ENCODE measurements at places on chromosomes 7 and 10.

DNA sequence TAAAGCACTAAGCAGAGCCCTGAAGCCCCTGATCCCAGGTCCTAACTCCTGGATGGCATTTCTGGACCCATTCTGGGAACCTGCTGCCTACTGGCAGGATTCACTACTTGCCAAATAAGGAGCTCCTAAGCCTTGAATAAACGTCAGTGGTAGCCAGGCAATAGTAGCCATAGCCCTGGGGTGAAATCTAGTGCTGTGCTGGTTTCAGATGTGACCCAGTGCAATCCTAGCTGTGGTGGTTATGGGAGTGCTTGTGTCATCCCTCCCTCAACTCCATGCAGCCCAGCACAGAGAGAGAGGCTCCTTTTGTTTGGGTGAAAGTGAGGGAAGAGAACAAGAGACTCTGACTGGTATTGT is 43.7 kb downstream of the PCLO start:
- no peak for DNase-seq

DNA sequence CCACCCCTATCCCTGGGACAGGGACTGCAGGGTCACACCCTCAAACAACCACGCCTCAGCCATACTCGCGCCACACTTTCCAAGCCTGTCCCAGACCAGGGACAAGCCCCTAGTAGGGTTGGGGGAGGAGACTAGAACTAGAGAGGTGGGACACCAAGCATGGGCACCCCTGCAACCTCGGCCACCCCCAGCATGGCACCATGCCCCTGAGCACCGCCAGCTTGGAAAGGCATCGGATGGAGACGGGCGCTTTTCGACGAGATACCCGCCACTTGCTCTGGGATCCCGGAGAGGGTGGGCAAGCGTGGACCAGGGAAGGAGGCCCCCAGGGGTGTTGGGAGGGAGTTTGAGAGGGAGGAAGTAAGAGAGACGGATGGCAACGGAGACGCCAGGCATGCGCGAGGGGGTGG is 13.1 kb upstream of the KMT2E start:
- DNase-seq, result no peak

DNA sequence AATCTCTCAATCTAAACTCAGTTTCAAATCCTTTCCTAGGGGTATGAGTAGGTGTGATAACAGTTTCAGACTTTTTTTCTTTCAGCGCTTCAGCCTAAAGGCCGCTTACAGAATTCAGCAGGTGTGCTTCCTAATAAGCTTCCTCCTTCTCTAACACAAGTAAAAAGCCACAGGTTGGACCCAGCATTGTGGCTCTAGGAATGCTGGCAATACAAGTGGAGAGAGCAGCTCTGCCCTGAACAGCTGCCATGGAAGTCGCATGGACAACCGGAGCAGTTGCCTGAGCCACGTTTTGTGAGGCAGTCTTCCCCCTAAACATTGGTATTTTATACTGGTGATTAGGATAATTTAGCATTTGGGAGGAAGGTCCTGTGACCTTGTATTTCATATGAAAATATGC is 83.5 kb downstream of the ST7 start:
- DNase-seq, result no peak

DNA sequence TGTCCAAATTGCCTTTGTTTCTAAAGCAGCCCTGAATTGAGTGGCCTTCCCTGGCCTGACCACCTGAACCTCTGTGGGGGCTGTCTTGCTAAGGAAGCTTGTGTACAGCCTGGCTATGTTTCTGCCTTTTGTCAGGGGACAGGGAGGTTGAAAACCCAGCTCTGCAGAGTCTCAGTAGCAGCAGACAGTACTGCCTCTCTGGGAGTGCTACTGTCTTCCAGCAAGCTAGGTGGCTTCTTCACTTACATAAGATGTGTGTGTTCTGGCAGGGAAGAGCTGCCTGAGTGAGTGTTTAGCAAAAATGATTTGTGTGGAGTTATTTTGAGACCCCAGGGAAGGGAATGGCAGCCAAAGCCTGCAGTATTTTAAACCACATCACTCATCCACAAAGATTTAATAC is 57.4 kb downstream of the LRRC4 start:
- DNase-seq, result no peak

DNA sequence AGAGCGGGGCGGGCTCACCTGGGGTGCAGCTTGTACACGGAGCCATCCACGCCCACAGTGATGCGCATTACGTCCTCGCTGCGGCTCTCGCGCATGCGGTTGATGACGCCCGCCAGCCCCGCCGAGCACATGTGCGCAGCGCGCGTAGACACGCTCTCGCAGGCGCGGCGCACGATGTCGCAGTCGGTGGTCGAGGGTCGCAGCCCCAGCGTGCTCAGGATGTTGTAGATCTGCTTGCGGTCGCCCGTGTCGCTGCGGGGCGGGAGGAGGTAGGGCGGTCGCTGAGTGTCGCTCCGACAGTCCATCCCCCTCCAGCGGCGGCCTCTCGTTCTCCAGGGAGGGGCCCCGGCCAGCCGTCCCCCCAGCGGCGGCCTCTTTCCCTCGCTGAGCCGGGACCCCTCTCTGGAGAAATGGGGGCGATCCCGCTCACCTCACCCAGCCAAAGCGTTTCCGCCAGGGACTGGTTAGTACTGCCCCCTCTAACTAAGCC is 4.4 kb upstream of the MYL7 start:
- DNase-seq, result peak; percentile 72

- DNase-seq, result no peak
Measured at GRCh38 chr7:5549096-5549763, 125.6 kb upstream of the TNRC18 start.

DNA sequence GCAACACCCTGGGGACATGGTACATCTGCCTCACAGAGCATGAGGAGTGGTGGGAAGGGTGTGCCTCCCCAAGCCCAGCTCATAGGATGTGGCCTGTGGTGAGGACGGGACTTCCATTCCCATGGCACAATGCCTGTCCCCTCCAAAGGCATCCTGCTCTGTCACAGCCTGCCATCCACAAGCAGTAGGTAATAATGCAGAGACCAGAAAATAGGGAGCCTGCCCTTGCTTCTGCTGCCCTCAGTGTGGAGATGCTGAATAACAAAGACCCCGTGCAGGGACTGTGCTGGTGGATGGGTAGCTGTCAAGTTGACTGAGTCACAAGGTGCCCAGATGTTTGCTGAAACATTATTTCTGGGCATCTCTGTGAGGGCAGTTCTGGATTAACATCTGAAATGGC is 199.9 kb upstream of the GRB10 start:
- no peak for DNase-seq

DNA sequence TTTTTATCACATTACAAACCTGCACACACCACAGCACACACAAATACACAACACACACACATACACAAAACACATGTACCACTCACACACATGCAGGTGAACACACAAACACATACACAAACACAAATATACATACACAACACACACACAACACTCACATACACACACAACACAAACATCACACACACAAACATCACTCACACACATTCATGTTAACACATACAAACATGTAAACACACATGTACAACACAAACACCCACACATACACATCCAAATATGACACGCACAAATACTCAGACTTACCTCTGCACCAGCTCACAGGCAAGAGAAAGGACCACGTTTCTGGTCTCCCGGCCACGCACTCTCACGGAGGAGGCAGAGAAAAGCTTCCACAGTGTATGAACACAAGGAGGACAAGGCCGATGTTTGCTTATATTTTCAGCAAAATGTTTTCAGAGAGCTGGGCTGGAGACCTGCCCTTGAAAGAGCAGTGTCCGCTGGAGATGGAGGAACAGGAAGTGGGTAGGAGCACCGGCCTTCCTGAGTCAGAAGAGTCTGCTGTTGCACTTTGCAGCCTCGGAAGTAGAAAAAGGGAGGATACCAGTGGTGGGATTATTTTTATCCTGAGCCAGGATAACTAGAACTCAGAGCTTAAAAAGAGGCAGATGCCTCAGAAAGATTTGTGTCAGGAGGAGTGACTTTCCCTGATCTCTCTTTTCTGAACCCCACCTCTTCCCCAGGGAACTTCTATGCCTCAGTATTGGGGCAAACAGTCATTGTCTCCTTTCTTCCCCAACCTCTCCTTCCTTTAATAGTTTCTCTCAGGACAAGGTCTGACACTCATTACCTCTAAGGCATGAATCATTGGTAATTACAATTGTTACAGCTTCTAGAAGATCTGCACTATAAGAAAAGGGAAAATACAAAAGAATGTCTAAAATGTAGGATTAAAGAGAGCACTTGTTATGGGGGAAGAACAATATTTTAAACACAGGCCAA is at the start of gene GIMAP6:
Gene GIMAP6, minus strand, starts transcription at position 520 of the 999 bp plus-strand sequence. CDS start 2,243 bp downstream, outside the sequence.
- DNase-seq, result peak; percentile 59

DNA sequence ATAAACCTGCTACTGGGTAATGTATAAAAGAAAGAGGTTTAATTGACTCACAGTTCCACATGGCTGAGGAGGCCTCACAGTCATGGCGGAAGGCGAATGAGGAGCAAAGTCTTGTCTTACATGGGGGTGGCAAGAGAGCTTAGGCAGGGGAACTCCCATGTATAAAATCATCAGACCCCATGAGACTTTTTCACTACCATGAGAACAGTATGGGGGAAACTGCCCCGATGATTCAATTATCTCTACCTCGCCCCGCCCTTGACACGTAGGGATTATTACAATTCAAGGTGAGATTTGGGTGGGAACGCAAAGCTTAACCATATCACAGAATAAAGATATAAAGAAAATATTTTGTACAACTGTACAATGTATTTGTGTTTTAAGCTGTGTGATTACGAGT is 39.4 kb upstream of the PLCE1 start:
- DNase-seq, result no peak

GRCh38 chr10:133117688-133118071 is 30.0 kb downstream of the ADGRA1 start:
- DNase-seq, result no peak

DNA sequence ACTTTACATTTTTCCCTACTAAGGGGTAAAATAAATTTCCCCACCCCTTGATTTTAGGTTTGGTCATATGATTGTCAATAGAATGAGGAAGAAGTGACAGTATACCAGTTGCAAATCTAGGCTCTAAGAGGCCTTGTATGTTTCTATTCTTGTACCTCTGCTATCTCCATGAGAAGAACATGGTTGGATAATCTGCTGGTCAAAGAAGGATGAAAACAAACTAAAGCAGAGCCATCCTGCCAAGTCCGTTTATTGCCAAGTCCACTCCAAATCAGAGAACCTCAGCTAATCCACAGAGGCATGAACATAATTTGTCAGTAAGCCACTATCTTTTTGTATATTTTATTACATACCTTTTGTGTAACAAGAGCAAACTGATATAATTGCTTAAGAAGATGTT is 98.0 kb downstream of the CRPPA start:
- DNase-seq, result no peak

DNA sequence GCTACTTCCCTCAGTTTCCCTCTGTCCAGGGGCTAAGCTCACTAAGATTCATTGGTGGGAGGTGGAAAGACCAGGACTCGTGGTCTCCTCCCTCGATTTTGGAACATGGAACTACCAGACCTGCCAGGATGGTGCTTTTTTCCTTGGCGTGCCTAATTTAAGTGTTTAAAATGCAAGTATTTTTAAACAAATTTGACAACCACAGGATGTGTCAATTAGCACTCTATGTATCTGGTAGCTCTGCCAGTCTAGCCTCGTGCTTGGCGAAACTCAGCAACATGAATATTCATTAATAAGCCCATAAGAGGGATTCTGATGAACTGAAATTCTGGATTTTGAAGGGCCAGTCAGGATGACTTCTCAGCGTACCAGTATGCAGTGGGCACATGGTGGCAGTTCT is 145.0 kb upstream of the PRR15 start:
- no peak for DNase-seq

- DNase-seq, result no peak
Measured at GRCh38 chr10:112839928-112840654, 110.0 kb upstream of the TCF7L2 start.

DNA sequence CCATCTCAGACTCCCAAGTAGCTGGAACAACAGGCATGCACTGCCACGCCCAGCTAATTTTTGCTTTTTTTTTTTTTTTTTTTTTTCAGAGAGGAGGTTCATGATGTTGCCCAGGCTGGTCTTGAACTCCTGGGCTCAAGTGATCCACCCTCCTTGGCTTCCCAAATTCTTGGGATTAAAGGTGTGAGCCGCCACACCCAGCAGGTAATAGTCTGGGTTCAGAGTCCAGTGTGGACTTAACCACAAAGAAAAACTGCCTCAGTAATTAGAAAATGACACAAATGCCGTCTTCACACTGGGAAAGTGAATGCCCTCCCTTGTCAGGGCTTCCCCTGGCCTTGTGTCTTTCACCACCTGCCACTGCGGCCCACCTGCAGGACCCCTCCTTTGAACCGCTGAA is 101.1 kb downstream of the RAB11FIP2 start:
- no peak for DNase-seq

DNA sequence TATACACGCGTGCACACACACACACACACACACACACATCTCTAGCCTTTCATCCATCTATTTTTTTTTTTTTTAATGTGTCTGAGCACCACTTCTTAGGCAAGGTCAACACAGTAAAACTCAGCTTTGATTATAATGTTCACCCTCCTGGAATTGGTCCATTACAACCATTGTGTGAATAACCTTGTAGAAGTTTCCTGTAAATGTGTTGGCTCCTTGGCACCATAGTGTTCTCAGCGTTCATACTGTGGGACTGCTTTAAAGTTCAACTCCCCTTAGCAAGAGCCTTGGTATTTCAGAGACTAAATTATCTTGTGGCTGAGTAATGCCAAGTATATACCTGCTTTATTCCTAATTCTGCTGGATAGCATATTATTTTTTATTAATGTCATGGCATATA is 106.3 kb upstream of the PRPS1L1 start:
- no peak for DNase-seq

- no peak for DNase-seq
Measured at GRCh38 chr7:96388620-96389383, 66.9 kb upstream of the SLC25A13 start.

- DNase-seq, result no peak
Measured at GRCh38 chr7:41809529-41809939, 106.6 kb upstream of the INHBA start.

DNA sequence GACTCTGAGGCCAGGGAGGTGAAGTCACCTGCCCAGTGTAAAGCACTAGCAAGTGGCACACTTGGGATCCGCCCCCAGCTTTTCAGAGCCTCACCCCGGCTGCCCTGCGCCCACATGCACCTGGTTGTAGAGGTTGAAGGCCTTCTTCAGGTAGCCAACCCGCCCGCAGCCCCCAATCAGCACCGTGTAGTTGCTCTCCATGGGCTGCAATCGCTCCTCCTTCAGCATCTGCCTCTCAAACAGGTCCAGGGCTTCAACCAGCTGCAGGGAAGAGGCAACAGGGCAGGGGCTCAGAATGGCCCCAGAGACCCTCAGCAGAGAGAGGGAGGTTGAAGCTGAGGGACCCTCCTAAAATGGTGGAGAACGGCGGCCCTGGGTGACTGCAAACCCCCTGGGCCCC is 5.4 kb downstream of the PTCD1 start:
- DNase-seq, result no peak

- DNase-seq, result no peak
Measured at GRCh38 chr10:103765168-103765567, 90.2 kb downstream of the SH3PXD2A start.

- DNase-seq, result no peak
Measured at GRCh38 chr7:18637516-18637915, 142.0 kb downstream of the HDAC9 start.

- DNase-seq, result no peak
Measured at GRCh38 chr10:31936933-31937332, 8.3 kb upstream of the ARHGAP12 start.
